ENCODE measurements at places on chromosomes 5 and 9.
A peak's percentile ranks its signal among the peaks of the same experiment; 100 is the strongest.

- no peak for DNase-seq
These were observed 3.7 kb downstream of the ANXA2R start for GRCh38 chr5:43036409-43036808.

GRCh38 chr5:4019009-4019769 lies 423.6 kb downstream of the IRX1 start:
- no peak for DNase-seq

GRCh38 chr5:91189480-91190313 lies 193.4 kb downstream of the ARRDC3 start:
- DNase-seq = no peak

- DNase-seq = no peak
These were observed 409.5 kb upstream of the GRIA1 start for GRCh38 chr5:153080940-153081339.

- no peak for DNase-seq
These were observed 1081.6 kb upstream of the ACO1 start for GRCh38 chr9:31302620-31303418.

- DNase-seq = no peak
These were observed 70.8 kb upstream of the SMIM23 start for GRCh38 chr5:171714851-171715250.

DNA sequence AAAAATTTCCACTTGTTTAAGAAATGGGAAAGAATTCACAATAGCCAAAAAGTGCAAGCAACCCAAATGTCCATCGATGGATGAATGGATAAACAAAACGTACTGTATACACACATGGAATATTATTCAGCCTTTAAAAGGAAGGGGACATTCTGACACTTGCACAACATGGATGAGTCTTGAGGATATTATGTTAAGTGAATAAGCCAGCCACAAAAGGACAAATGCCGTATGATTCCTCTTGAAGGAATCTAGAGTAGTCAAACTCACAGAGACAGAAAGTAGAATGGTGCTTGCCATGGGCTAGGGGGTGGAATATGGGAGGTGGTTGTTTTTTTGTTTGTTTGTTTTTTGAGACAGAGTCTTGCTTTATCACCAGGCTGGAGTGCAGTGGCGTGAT lies 3.8 kb upstream of the ATP6V0E1 start:
- no peak for DNase-seq

DNA sequence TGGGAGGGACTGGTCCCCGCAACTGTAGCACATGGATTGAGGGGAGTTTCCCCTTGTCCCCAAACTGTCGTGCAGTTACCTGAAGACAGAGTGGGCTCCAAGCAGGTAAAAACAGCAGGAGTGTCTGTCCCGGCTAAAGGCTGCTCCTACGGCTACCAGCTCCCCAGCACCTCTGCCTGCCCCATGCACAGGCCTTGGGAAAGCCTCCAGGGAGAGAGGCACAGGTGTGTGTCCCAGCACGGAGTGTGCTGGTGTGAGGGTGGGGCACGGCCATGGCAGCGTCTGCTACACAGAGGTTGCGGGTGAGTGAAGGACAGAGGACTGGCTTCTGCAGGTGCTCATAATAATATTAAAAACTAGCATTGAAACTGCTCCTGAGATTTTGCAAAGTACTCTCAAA lies 30.4 kb downstream of the STC2 start:
- DNase-seq = no peak

DNA sequence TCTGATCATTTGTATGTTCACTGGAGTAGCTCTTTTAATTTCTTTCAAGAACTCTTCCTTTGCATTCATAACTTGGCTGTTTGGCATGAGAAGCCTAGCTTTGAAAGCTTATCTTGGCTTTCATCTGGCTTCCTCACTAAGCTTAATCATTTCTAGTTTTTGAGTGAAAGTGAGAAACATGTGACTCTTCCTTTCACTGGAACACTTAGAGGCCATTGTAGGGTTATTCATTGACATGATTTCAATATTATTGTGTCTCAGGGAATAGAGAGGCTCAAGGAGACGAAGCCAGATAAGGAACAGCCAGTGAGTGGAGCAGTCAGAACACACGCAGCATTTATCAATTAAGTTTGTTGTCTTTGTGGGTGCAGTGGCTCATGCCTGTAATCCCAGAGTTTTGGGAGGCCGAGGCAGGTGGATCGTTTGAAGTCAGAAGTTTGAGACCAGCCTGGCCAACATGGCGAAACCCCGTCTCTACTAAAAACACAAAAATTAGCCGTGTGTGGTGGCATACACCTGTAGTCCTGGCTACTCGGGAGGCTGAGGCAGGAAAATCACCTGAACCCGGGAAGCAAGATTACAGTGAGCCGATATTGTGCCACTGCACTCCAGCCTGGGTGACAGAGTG lies 98.3 kb downstream of the UGCG start:
- DNase-seq = no peak

GRCh38 chr5:82605441-82605973 lies 327.4 kb upstream of the RPS23 start:
- DNase-seq = no peak

GRCh38 chr5:52800394-52801213 lies 12.9 kb downstream of the ITGA1 start:
- DNase-seq = peak; percentile 62

- no peak for DNase-seq
These were observed 61.0 kb downstream of the GALNT10 start for GRCh38 chr5:154251529-154251928.

GRCh38 chr5:173648308-173648866 lies 31.9 kb upstream of the BOD1 start:
- DNase-seq = no peak

- no peak for DNase-seq
These were observed 111.5 kb upstream of the TNC start for GRCh38 chr9:115229496-115229895.

- no peak for DNase-seq
These were observed 19.7 kb downstream of the FNBP1 start for GRCh38 chr9:130023144-130023787.

DNA sequence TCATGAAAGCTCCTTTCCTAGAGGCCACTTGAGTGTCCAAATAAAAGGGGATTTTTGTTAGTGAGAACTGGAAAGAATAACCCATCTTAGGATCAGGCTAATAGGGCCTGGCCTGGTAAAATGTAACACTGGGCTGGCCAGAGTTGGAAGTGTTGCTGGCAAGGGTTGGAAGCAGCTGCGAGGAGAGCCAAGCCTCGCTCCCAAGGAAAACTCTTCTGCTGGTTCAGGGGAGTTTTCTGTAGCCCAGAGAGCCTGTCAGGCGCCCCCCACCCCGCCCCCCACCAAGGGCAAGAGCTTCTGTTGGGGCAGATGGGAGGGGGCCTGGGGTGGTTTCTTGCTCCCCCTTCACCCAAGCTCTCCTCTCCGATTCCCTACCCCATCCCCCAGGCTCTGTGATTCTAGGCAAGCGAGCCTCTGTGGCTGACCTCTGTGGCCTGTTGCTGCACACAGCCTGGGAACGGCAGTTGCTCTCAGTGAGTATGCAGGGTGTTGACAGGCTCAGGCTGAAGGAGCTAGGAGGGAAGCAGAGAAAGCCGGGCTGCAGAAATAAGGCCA lies 547.8 kb downstream of the CCDC171 start:
- no peak for DNase-seq

DNA sequence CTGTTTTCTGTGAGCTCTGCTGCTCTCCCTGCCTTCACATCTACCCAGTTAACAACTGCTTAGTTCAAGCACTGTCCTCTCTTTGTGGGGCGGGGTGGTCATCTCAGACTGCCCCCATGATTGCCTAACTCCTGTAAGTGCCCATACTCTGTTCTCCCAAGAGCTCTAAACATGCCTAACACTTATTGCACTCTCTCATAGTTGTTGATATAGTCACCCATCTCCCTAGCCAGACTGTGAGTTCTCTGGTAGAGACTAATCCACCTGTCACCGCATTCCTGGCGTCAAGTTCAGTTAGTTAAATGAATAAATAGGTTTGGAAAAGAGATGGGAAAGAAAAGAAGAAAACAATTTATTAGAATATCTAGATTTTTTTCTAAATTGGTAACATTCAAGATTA lies 18.3 kb upstream of the MUSK start:
- no peak for DNase-seq

- no peak for DNase-seq
These were observed at the start of gene ZNF366 for GRCh38 chr5:72507231-72507906. Gene ZNF366 (minus strand): TSS chr5:72507410. CDS start chr5:72461496, 45,914 bp downstream.

GRCh38 chr9:92895812-92896436 lies 18.1 kb upstream of the ZNF484 start:
- no peak for DNase-seq

GRCh38 chr9:93930070-93930469 lies 25.1 kb downstream of the BARX1 start:
- no peak for DNase-seq

DNA sequence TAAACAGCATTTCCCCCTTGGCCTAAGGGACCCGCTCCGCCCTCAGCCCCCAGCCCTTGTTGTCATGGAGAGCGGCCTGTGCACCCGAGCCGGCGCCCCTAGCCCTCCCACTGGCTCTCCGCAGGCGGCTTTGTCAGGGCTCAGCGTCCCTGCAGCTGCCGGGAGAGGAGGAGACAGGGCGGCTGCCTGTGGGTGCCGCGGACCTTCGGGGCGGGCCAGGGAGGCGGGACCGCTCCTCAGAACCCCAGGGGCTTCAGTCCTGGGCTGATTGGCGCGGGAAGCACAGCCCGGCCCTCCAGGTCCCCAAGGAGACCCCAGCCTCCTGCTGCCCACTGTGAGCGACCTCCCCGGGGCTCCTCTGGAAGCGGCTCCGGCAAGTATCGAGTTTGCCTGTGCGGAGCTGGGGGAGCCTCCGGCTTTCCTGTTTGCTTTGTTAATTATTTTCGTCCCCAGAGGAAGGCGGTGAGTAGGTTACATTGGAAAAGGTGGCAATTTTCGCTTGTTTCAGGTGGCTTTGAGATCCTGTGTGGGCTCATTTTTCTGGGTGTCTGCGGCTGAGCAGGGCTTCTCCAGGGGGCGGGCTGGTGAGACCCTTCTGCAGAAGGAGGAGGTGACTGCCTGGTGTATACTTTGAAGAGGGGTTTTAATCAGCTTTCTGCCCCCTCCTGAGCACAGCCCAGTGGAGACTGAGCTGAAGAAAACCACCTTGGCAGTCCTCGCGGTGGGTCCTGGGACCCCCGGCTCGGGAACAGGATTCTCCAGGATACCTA lies at the start of gene FGD3:
TSS of gene FGD3 (plus strand) at position 256 of the 770 bp plus-strand sequence. CDS start 28,734 bp downstream, outside the sequence.
- DNase-seq = no peak

GRCh38 chr9:117104206-117104605 lies 310.7 kb downstream of the ASTN2 start:
- DNase-seq = no peak

GRCh38 chr5:5290674-5291334 lies 131.7 kb upstream of the ICE1 start:
- no peak for DNase-seq

DNA sequence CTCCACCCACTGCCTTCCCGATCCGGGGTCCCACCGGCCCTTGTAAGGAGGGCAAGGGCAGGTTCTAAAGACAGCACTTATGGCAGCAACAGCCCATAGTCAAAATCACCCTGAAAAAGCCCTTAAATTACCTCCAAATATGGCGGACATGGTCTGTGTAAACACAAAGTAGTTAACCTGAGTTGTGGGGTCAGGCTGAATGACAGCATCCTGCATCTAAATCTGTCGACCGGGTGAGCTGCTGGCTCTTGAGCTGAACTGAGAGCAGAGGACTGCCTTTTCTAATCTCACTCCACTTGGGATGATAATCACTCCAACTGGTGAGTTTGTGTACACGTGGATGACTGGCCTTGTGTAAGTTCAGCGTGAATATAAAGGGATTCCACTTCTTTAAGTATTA lies 249.6 kb downstream of the DENND1A start:
- DNase-seq = no peak

- no peak for DNase-seq
These were observed 26.6 kb upstream of the LRRTM2 start for GRCh38 chr5:138901716-138902115.

DNA sequence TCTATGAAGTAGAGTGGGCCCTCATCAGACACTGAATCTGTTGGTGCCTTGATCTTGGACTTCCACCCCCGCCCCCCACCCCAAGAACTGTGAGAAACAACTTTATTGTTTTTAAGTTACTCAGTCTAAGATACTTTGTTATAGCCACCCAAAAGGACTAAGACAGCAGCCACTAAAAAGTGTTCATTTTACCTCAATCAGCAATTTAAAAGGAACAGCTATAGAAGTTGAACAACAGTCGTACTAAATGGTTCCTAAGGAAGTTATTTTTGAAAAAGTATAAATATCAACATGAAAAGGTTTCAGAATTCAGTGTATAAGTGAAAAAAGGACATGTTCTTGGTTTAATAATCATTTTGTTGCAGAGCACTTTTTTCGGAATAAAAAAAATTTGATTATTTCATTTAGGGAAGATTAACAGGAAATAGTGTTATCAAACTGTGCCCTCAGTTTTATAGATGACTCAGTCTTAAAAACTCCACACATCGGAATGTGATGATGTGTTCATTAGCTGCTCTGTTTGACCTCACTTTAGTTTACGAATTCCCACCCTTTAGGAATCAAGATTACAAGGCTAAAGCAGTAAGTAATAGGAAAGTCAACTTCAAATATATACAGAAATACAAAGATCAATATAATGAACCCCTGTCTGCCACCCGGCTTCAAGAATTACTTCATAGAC lies 71.2 kb downstream of the MTAP start:
- DNase-seq = no peak

GRCh38 chr5:179816401-179816795 lies 4.3 kb upstream of the SQSTM1 start:
- DNase-seq = no peak

DNA sequence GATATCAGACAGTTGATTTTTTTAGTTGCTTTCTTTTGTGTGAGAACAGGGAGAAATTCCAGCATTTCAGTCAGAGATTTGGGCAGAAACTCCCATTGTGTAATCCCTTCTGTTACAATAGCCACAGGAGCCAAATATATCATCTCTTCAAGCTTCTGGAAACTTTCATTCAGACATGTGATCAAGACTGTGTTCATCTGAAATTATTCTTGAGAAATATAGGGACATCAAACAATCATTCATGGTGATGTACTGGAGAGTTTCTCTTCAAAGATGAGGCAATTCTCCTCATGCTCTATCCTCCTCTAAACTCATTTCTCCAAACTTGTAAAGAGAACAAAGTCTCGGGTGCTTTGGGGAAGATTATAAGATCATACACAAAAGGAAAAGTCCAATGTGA lies 35.2 kb upstream of the CSNK1G3 start:
- DNase-seq = no peak

Measured in activated naive CD8-positive, alpha-beta T cell treated with anti-CD3 and anti-CD28 coated beads, Interleukin-2, amount 50 U/mL, for 24 hours (primary cell).